Stimulated activated CD8-positive, alpha-beta memory T cell treated with anti-CD3 and anti-CD28 coated beads, Interleukin-2, amount 100 ng/mL, for 1 hour (primary cell): ENCODE measurements at places on chromosomes 5 and 9.

DNA sequence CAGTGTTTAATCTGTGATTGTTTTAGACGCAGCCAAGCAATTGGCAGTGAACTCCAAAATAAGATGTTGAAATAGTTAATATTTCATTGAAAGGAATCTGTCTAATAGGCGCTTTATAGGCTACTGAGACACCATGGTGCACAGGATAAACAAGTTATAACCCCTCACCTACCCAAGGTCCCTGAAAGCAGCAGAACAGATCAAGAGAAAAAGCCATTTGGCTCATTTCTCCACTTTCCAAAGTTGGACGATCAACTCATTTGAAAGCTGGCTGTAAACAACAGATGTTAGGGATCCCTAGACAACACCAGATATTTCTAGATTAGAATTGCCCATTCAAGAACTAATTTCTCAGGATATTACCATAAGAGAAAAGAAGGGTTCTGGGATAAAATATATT lies 4.9 kb downstream of the PUM3 start:
- DNase-seq: no peak

- DNase-seq: no peak
Measured at GRCh38 chr5:88555674-88556073, 287.0 kb upstream of the TMEM161B start.

GRCh38 chr9:108844391-108844790 lies 11.4 kb downstream of the ACTL7B start:
- DNase-seq: no peak

DNA sequence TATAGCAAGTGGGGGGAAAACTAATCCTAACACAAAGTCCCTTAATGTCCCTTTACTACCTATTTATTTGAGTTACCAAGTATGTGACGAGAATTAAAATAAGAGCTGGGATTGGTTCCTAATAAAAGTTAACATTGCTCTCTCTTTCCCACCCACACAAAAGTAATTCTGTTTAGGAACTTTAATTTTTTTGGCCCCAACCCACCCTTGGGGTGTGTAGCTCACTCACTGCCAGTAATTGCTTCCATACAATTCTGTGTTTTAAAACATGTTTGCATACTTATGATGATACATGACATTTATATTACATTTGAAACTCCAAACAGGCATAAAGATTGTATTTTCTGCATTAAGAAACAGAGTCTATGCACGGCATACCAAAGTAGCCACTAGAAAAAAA lies 106.5 kb downstream of the BNC2 start:
- no peak for DNase-seq

GRCh38 chr5:119400245-119400644 lies 44.4 kb downstream of the TNFAIP8 start:
- DNase-seq: no peak

DNA sequence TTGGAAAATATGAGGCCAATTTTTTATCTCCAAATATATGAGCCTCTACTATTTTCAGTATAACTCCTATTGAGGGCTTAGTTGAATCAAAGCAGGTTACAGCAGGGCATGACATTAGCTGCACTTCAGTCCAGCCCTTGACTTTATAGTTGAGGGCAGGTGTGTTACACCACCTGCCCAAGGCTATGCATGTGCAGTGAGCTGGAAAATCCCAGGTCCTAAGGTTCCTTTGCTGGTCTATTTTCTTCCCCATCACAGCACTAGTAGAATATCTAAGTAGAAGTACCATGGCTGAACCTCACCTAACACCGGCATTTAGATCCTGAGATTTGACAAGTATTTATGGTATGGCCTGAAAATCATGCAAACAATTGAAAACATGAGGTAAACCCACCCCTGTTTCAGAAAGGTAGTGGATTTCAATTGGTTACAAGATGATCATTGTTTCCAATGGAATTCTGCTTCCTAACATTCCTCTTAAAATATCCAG lies 201.1 kb downstream of the SEMA5A start:
- no peak for DNase-seq

GRCh38 chr9:136720251-136720897 lies 8.0 kb downstream of the DIPK1B start:
- no peak for DNase-seq

DNA sequence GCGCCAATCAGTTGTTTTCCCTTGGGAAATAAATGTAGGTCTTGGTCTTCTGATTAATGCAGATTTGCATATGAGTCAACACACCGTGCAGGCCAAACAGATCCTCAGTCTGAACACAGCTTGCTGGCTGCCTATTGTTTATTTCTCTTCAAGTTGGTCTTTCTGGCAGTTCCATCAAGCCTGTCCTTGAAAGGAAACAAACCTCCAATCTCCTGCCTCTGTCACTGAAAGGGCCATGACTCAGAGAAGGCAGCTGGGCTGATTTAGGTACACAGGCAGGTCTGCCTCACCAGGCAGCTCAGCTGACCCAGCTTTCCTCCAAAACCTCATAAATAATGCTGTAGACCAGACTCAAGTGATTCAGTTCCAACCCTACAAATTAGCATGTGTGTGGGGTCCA lies 175.9 kb downstream of the MAN2A1 start:
- DNase-seq: no peak

GRCh38 chr9:112694706-112695555 lies 23.0 kb downstream of the INIP start:
- no peak for DNase-seq

GRCh38 chr5:68446487-68446894 lies 230.9 kb downstream of the PIK3R1 start:
- no peak for DNase-seq

- DNase-seq: no peak
Measured at GRCh38 chr9:15915711-15916110, 362.9 kb downstream of the CCDC171 start.

DNA sequence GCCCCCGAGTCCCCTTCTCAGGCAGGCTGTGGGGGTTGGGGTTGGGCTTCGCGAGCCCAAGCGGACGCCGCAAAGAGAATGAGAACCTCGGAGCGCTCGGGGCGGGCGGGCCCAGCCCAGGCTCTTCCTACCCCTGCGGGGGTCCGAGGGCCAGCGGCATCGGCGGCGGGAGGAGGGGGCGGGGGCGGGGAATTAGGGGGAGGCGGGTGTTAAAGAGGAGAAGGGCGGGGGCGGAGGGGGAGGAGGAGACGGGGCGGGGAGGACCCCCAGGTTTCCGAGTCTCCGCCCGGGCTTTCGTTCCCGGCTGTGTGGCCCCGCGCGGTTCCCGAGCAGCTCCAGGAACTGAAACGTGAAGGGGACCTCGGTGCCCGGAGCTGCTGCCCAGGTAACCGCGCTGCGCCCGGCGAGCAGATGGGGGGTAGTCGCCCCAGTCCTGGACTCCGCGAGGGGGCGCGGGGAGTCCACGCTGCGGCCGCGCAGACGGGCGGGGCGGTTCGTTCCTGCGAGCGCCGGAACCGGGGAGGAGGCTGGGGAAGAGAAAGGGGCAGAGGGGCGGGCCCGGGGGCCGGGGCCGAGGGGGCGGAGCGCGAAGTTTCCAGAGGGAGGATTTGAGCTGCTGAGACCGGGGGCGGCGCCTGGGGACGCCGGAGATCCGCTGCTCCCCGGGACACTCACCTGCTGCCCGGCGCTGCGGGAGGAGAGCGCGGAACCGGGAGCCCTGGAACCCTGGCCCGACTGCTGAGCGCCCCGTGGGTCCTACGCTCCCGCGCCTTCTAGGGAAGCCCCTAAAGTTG lies 38.4 kb upstream of the PLEKHG4B start:
- no peak for DNase-seq

DNA sequence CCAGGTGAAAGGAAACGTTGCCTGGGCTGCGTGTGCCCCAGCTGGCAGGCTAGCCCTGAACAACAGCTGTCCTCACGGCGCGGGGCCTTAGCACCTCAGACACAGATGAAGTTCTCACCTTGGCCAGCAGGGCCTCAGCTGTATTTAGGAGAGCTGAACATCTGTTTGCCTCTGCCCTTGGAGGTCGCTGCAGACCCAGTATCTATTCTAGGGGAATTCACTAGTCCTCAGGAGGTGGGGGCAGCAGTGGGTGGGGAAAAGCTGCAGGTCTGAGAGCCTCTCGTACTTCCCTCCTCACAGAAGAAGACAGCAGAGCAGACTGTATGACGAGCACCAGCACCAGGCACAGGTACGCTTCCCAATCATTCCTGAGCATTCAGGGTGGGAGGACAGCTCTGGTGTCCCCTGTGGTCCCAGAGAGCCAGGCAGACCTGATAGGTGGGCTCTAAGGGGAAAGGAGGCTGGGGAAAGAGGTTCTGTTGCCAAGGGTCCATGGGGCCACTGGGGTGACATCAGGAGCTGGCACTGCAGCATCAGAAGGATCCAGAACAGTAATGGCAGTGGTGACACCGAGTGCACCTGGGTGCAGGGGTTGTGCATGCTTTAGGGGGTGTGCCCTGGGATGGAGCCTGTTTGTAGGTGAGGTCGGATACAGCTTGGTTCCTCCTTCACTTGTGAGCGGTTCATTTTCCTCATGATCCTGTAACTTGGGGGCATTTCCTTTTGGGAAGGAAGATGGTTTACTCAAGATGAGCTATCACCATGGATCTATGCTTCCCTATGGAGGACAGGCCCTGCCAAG lies 13.8 kb downstream of the CD74 start:
- no peak for DNase-seq

DNA sequence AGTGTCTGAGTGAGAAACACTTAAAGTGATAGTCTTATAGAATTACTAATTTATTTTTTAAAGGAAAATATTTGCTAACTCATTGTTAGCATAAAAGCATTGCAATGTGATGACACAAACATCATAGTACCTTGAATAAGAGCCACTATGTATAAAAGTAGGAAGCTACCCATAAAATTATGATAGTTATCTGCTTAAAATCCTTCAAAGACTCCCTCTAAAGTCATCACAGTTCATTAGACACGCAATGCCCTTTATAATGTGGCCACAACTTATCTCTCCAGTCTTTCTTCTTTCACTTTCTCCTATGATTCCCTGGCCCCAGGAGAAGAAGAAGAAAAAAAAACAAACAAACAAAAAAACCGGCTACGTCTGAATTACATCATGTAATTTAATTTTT lies 1144.0 kb upstream of the NUDT12 start:
- DNase-seq: no peak

GRCh38 chr5:88847420-88847819 lies 35.6 kb downstream of the MEF2C start:
- DNase-seq: no peak

DNA sequence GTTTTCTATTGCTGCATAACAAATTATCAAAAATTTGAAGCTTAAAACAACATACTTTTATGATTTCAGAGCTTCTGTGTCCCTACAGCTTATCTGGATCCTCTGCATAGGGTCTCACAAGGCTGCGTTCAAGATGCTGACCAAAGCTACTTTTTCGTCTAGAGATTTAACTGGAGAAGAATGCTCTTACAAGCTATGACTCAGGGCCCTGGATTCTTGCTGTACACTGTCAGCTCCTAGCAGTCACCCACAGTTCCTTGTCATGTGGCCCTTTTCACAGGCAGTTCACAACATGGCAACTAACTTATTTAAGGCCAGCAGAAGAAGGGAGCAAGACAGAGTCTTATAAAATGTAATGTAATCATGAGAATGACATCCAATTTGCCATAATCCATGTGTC lies 70.8 kb upstream of the FAM174A start:
- DNase-seq: no peak

- DNase-seq: no peak
Measured at GRCh38 chr9:37290940-37291485, 131.5 kb upstream of the GRHPR start.

- no peak for DNase-seq
Measured at GRCh38 chr5:131610198-131611063, 24.6 kb downstream of the RAPGEF6 start.

- no peak for DNase-seq
Measured at GRCh38 chr9:101689039-101689438, 49.4 kb downstream of the GRIN3A start.

- no peak for DNase-seq
Measured at GRCh38 chr5:16477541-16477940, 11.9 kb upstream of the ZNF622 start.

DNA sequence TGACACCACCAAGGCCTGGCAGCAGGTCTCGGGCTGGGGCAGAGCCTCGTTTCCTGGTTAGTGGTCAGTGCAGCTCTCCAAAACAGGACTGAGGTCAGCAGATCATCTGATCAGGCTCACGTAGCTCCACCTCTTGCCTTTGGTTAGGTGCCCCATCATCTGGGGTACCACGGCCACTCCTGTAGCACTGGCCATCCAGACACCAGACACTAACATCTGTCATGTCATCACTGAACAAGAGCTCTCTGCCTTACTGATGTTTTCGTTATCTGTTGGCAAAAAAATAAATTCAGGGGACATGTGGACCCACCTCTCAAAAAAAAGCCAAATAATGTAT lies 29.9 kb upstream of the MED10 start:
- DNase-seq: no peak

DNA sequence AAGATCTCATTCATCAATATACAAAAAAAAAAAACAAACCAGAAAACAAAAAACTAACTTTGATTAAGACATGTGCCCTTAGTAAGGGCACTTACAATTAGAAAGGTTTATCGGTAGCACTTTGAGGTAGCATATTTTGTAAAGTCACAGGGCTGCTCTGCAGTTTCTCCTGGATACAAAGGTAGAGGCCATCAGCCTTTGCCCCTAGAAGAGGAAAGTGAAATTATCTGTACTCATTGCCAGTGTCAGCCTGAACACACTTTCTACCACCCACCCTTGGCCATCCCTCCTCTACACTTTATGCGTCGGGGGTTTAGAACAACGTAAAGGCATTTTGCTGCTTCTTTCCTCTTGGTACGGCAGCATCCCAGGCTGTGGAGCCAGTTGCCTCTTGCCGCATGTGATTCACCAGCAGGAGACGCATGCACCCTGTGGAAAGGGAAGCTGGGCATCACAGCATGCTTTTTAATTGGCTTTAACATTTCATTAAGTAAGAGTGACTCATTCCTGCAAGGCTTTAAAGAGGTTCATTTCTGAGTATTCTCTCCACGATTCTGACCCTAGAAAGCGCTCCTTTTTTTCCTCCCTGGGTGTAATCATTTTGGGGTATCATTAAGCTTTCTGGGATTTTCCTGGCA lies 84.6 kb downstream of the CEMIP2 start:
- DNase-seq: no peak

DNA sequence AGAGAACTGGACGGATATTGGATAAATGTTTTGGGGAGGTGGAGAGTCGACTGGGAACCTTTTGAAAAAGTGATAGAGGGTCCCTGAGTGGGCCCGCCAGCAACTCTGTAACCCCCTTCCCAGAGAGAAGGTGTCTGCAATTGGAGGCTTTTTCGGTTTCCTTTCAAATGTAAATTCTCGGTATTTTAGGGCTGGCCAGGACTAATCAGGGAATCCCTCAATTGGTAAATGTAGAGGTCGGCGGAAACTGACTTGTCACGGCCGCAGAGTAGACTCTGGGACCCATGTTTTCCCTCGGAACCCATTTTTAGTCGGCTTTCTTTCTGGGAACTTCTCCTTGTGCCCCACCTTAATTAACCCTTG lies 524 bp downstream of the CCNB1 start:
- no peak for DNase-seq
